ENCODE measurements at places on chromosomes 11 and 22.

DNA sequence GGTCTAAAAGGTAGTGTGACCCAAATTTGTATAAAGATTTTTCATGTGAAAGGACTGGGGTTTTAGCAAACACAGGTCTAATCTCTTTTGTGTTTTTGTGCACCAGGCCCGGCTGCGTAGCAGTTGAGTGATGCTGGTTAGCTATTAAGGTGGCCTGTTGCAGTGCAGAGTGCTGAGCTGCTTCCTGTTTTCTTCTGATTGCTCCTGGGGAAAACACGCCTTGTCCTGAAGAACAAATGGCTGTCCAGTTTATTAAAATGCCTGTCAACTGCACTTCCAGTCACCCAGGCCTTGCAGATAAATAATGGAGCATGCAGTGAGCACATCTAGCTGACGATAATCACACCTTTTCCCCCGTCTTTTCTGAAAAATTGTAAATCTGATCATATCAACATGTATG is 1.8 kb downstream of the SRSF8 start:
- DNase-seq, result peak; percentile 72

- no peak for DNase-seq
Measured at GRCh38 chr11:79762279-79762921, 321.6 kb upstream of the TENM4 start.

- no peak for DNase-seq
Measured at GRCh38 chr11:2298795-2299761, 2.6 kb downstream of the C11orf21 start.

- no peak for DNase-seq
Measured at GRCh38 chr11:12421386-12421785, 44.0 kb downstream of the PARVA start.

DNA sequence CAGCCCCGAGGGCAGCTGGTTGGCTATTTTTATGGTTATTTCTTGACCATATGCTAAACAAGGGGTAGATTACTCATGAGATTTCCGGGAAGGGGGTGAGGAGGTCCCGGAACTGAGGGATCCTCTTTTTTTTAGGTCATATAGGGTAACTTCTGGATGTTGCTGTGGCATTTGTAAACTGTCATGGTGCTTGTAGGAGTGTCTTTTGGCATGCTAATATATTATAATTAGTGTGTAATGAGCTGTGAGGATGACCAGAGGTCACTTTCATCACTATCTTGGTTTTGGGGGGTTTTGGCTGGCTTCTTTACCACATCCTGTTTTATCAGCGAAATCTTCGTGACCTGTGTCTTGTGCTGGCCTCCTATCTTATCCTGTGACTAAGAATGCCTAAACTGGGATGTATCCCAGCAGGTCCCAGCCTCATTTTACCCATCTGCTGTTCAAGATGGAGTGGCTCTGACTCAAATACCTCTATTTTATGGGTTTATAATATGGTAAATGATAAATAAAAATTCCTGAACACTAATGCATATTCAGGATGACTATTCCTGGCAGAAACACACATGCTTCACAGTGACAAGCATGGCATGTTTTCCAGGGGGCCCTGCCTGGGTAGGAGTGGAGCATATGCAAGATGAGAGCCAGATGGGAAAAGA is 11.2 kb downstream of the KREMEN1 start:
- no peak for DNase-seq

- DNase-seq, result no peak
Measured at GRCh38 chr22:23115825-23116494, 25.8 kb downstream of the RSPH14 start.

DNA sequence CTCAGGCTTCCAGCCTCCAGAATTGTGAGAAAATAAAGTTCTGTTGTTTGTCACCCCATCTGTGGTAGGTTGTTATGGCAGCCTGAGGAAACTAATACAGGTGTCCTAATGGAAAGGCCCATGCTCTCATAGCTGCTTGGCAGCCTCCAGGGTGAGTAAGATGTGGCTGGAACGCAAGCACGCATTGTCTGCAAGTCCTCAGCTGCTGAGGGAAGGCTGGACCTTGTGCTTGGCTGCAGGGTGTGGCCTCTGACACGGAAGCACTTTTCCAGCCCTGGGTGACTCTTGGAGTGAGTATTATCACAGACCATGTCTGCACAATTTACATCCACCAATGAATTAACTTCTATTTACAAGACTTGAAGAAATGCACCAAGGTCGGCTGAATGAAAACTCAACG is 44.4 kb upstream of the BARX2 start:
- no peak for DNase-seq

GRCh38 chr11:65552388-65552951 is 5.7 kb downstream of the LTBP3 start:
- DNase-seq, result no peak

GRCh38 chr22:40782521-40782920 is 36.6 kb downstream of the SLC25A17 start:
- DNase-seq, result no peak

DNA sequence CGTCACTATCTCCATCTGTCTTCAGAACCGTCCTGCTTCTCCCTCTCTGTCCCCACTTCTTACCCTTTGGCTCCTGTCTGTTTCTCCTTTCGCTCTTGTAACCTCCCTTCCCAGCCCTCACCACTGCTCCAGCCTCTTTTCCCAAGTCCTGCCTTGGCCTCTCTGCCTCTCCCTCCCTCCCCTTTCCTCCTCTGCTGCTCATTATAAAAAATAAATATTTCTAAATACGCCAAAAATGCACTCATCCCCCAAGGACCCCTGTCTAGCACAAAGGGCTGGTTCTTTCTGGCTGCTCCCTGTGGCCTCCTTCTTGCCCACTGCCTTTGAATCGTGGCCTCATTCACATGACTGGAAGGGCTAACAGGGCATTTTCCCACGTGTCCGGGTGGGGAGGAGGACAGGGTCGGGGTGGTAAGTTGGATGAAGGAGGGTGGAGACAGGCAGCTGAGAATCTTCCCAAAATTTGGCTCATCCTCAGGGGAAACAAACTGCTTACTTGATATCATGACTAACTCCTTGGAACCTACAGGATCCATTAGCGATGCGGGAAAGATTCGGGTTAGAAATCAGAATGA is 26.4 kb upstream of the OAF start:
- DNase-seq, result no peak

- no peak for DNase-seq
Measured at GRCh38 chr22:22424210-22424800, 84.2 kb downstream of the ZNF280B start.

DNA sequence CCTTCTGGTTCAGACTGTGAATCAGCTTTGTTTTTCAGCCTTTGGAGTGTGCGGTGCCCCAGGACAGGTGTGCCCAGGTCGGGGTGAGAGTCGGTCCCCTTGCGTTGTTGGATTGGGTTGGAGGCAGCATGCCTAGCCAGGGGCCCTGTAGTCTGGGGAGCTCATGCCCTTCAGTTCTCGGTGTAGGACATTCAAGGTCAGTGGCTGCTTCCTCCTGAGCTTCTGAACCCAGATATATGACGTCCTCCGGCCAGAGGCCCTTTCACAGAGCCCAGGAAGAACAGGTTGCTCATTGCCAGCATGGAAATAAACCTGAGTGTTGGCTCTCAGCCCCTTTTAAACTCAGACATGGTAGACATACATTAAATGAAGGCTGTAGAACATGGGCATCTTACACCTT is 2.7 kb downstream of the CSRP3 start:
- no peak for DNase-seq

DNA sequence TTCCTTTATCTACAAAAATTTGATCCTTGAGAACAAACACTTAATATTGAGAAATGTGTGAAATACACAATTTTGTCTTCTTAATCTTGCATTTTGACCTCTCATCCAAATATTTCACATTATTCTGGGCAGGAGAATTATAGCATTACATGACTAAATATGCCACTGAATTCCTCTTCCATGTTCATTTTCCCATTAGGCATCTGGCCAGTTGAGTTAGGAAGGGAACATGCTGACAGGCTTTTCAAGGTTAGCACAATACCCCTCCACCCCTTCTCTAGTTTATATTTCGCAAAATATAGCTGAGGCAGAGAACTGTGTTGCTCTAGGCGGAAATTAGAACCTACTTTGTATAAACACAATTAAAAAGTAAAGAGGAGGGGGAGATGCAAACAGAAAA is 271.7 kb upstream of the ZC3H12C start:
- DNase-seq, result no peak

- no peak for DNase-seq
Measured at GRCh38 chr22:36929621-36930020, 16.2 kb downstream of the CSF2RB start.

GRCh38 chr22:20027966-20028854 is 7.3 kb downstream of the TANGO2 start:
- no peak for DNase-seq

DNA sequence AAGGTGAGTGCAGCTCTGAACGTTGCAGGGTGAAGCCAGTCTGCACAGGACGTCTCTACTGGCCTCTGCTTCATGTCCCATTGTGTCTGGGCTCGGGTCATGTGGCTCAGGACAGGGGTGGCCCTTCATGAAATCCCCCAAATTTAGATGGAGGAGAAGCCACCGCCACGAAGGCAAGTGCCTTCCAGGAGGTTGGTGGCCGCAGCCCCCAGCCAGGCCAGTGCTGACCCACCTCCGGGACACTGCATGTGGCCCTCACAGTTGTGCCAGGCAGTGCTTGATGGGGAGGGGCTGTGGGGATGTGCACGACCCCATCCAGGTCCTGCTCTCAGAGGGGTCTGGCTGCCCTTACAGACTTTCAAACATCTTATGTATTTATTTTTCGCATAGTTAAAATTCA is 1311.1 kb downstream of the BRD1 start:
- no peak for DNase-seq

GRCh38 chr11:111347002-111347722 is 31.9 kb downstream of the POU2AF1 start:
- no peak for DNase-seq

GRCh38 chr11:61266602-61267001 is 25.6 kb downstream of the PGA5 start:
- no peak for DNase-seq

- no peak for DNase-seq
Measured at GRCh38 chr11:126753990-126754389, 246.6 kb downstream of the KIRREL3 start.

GRCh38 chr11:2426826-2427521 is 17.3 kb downstream of the TRPM5 start:
- no peak for DNase-seq

DNA sequence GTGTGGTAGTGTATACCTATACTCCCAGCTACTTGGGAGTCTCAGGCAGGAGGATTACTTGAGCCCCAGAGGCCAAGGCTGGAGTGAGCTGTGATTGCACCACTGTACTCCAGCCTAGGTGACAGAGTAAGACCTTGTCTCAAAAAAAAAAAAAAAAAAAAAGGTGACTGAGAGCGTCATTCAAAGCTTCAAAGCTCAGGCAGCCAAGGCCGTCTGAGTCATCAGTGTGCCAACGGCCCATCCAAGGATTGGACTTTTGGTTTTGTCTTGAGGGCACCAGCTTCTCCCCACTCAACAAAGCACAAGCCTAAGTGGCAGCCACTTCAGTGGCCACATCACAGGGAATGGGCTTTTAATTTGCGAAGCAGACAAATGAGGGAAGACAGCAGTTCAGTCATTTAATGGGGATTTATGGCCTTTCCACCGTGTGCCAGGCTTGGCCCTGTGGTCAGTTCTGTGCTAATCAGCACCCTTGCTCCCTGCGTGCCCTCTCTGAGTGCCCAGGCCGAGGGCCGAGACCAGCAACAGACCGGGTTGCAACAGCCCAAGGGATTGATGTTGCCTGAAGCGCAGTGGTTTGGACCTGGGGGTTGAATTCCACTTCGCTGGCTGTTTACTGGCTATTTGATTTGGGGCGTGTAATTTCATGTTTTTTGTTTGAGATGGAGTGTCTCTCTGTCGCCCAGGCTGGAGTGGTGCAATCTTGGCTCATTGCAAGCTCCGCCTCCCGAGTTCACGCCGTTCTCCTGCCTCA is 30.2 kb upstream of the CRYBB3 start:
- no peak for DNase-seq

DNA sequence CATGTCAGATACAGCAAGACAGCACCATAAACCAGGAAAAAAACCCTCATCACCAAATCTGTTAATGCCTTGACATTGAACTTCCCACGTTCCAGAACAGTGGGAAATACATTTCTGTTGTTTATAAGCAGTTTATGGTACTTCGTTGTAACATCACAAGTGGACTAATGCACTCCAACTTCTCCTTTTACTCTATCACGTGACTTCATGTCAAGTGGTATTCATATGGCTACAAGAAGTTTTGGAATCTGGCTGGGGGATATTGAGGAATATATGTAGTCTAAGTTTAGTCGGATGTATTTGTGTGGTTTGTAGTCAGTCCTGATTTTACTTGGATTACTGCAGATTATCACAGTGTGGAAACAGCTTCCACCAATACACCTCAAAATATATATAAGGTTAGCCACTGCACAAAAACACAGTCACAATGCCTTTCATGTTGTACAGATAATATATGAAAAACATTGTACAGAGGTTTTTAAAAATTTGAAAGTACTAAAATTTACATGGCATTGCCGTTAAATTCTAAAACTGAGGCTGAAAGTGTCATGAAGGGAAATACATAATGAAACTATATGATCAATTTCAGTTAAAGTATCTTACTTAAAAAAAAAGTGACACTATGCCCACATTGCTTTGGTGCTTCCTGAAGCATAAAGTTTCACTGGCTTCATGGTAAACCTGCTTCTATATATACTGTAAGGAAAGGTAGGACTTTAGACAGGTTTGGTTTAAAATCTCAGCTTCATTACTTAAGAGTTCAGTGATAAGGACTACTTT is 134.1 kb downstream of the CASP12 start:
- no peak for DNase-seq

GRCh38 chr11:102244681-102245409 is 72.4 kb upstream of the BIRC3 start:
- peak; percentile 68 for DNase-seq

- DNase-seq, result no peak
Measured at GRCh38 chr22:19902245-19902715, 39.3 kb upstream of the COMT start.

All from AG04449 (cell line).